ENCODE measurements at places on chromosomes 13 and 19. TPM values are rescaled to one million over a fixed set of nuclear protein-coding genes. Genes with fewer than 3 reads are reported as not detected.
A peak's percentile ranks its signal among the peaks of the same experiment; 100 is the strongest.

DNA sequence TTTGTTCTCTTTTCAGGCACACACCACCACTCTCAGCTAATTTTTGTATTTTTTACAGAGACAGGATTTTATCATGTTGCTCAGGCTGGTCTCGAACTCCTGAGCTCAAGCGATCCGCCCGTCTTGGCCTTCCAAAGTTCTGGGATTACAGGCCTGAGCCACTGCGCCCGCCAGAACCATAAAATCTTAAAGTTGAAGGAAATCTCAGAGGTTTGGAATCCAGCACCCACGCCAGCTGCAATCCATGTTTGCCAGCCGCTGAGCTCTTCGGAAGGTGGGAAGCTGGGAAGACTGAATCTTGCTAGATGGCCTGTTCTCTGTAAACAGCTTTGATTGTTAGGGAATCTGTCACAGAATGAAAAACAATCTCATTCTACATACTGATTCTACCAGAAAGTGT lies 38.5 kb downstream of the SPATA13 start:
- DNase-seq, result no peak

GRCh38 chr13:29137995-29138394 lies 317.9 kb downstream of the MTUS2 start:
- DNase-seq, result no peak

GJB6 gene
- total RNA-seq, result not detected

GRCh38 chr13:25169951-25170553 lies 2.0 kb downstream of the AMER2 start:
- DNase-seq, result no peak

- DNase-seq, result no peak
These were observed 706.5 kb upstream of the MIR17HG start for GRCh38 chr13:90640976-90641375.

DNA sequence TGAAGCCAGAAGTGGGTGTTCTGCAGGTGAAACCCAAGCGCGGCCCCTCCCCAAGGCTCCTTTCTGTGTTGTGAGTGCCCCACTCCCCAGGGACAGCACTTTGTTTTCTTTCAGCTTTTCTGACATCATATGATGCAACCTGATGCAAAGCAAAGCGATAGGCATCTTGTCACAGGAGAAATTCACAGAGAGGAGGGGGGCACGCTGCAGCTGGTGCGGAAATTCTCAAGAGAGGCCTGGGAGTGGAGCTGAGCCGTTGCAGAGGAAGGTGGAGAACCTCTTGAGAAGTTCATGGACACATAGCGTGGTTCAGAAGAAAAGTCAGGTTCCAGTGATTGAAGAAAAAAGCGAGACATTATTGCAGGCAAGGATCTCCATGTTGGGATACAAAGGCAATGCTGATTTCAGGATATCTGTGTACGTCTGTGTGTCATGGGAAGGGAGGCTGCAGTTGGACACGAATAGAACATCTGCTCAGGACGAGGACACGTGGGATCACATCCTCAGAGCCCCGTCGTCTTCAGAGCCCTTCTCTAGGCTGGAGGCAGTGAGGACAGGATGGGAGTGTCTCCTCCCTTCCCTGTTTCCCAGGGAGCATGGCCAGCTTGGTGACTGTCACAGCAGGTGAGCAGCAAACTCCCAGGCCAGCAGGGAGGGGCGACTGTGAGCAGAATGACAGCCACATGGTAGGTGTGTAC lies 79.2 kb downstream of the IRS2 start:
- DNase-seq, result no peak

TRPC4 gene
- not detected for total RNA-seq

DNA sequence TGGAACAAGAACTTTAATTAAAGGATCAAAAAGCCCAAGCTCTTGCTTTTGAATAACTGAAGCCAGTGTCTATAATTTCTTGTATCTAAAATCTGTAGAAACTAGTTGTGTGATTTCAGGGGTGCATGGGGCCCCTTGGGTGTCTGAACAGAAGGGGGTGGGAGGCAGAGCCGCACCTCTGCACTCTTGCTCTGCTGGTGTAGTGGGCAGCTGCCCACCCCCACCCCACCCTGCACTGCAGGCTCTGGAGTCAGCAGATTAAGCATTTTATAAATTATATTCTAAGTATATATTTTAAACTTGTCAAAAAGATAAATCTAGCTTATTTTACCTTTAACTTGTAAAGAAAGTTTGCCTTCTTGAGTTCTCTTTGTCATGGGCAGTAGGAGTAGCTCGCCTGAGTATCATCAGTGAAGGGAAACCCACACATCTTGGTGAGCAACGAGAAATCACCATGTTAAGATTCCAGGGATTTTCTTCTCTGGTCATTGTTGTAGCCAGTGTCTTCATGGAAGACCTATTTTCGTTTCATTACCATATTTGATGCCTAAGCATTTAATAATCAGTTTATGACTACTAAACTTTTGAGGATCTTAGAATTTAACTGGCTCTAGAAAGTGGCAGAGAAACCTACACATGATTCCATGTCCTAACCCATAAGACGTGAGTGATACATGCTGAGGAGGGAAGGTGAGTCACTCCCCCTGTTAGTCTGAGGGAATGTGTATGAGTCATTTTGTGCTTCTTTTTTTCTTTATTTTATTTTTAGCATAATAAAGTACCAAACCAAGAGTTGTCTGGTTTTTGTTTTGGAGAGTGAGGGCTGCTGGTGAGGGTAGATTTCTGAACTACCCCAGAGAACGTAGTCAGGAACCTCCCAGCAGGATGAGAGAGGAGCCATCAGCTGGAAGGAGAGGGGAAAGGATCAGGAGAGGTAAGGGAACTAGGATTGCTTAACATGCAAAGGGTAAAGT lies 7.7 kb downstream of the UBE2L5 start:
- DNase-seq, result no peak

CYP4F3 gene
- not detected for total RNA-seq

DNA sequence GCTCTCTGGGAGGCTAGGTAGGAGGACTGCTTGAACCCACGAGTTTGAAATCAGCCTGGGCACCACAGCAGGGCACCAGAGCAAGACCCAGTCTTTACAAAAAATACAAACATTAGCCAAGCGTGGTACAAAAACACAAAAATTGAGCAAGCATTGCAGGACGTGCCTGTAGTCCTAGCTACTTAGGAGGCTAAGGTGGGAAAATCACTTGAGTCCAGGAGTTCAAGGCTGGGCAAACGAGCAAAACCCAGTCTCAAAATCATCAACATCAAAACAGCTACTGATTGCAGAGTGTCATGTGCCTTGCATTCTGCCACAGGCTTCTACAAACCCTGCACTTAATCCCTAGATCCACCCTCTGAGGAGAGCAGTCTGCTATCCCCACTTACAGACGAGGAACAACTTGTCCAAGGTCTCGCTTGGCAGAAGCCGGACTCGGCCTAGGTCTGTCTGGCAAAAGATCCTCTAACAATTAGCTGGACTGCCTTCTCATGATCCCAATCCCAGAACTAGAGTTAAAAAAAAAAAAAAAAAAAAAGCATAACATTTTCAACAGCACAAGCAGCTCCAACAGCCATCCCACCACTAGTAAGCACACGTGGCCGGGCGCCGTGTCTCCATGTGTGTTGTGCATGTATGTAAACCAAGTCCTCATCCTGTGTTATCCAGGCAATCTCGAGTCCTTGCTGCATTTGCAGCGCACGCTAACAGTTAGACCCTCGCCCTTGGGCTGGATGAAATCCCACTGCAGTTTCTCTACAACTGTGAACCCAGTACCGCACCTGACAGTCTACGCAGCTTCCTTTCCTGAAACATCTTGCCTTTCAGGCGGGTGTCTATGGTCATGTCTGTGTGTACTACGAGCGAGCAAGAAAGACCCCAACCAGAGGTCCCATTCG lies 2.0 kb downstream of the PPP6R1 start:
- DNase-seq, result peak; percentile 24

DNA sequence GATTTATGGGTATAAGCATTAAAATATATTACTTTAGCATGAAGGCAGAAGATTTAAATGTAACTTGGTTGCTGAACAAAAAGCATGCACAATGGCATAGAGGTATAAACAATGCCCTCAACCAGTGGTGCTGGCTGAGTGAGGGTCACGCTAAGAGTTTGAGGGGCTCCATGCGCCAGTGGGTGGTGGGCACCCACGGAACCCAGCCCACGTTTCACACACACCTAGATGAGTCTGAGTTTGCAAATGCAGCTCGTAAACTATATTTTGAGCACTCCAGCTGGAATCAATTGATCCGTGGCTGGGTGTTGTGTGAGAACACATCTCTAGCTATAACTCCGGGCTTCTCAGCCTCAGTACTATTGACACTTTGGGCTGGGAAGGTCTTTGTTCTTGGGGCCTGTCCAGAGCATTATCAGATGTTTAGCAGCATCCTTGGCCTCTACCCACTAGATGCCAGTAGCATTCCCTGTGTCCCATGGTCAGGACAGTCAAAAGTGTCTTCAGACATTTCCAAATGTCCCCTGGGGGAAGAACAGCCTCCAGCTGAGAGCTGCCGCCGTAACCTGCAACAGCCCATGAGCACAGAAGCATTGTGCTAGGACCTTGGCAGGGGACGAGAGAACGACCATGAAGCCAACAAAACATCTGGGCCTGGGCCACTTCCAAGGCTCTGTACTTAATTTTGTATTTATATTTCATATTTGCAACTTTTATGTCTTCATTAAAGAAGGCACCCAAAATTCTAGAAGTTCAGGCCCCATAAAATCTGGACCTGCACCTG lies 108.1 kb upstream of the SOX1 start:
- DNase-seq, result no peak

Data from CD4-positive, alpha-beta memory T cell (primary cell).